CD4-positive, alpha-beta T cell (primary cell): ENCODE measurements at places on chromosomes 7 and 10. TPM values are rescaled to one million over a fixed set of nuclear protein-coding genes. Genes with fewer than 3 reads are reported as not detected.
A peak's percentile ranks its signal among the peaks of the same experiment; 100 is the strongest.

GRCh38 chr7:26964156-26964808, 99.9 kb upstream of the SKAP2 start:
- DNase-seq, result no peak

SOSTDC1 gene
- total RNA-seq, result not detected

DNA sequence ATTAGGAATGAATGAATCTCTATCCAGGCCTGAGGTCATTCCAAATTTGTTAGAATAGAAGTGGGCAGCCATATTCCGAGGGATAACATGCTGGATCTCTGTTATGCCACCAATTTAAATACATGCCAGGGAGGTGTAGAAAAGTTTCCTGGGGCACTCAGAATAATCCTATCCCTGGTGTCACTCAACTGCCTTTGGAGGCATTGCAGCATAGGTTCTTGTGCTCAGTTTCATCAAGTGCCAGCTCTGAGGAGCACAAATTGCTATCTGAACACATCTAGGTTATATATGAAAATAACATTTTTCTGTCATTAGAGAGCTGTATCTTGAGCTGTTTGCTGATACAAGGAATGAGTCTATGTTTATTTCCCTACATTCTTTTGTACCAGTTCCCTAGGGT, 197.3 kb downstream of the CSTF2T start:
- DNase-seq, result no peak

DNA sequence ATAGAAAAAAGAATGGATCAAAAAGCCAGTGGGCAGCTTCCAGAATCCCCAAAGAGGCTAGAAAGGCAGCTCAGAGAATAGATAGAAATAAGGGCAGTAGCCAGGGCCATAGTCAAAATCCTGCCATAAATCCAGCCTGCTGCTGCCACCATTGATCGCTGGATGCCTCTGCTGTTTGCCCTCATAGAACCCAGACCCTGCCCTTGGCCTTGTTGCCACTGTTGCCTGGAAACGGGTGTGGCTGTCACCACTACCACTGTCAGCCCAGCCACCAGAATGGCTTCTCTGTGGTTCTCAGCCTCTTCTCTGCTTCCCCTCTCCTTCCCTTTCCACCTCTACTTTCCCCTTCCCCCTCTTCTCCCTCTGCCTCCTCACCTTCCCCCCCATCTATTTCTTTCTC, 57.8 kb downstream of the HHEX start:
- DNase-seq, result no peak

GRCh38 chr10:22690614-22691431, 23.6 kb downstream of the PIP4K2A start:
- DNase-seq, result no peak

- peak; percentile 40 for DNase-seq
Observed at GRCh38 chr10:22666287-22667092, 47.9 kb downstream of the PIP4K2A start.

PYROXD2 gene
- 8.5 TPM for total RNA-seq

DNA sequence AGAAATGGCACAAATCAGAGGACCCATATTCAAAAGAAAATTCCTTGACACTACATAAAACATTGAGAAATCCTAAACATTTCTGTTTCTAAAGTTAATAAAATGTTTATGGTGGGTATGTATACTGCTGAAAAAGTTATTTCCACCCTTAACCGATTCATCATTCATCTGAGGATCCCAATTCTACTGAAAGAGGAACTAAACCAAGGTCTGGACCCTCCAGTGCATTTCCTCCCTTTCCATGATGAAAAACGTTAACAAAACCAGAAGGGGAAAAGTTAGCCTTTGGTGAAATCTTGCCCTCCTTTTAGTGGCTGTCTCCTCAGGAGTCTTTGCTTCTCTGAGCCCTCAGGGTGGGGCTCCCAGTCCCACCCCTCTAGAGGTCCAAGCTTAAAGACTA, 144.5 kb upstream of the ASAH2 start:
- DNase-seq, result no peak

LIPM gene
- not detected for total RNA-seq

LSM5 gene
- total RNA-seq, result 28.2 TPM

SERPINE1 gene
- not detected for total RNA-seq
